ENCODE measurements at places on chromosomes 13 and 19. TPM values are rescaled to one million over a fixed set of nuclear protein-coding genes. Genes with fewer than 3 reads are reported as not detected.

The RNF17 gene
- not detected for total RNA-seq

The ZNF627 gene
- total RNA-seq, result 4.8 TPM

The ZNF296 gene
- 9.2 TPM for total RNA-seq

The ATP11A gene
- 8.1 TPM for total RNA-seq
